ENCODE measurements at places on chromosomes 1 and 21.

- DNase-seq: no peak
These were observed 615 bp downstream of the KRTAP10-5 start for GRCh38 chr21:44579833-44580144.

GRCh38 chr1:192045131-192045530 is 113.1 kb upstream of the RGS18 start:
- no peak for DNase-seq

DNA sequence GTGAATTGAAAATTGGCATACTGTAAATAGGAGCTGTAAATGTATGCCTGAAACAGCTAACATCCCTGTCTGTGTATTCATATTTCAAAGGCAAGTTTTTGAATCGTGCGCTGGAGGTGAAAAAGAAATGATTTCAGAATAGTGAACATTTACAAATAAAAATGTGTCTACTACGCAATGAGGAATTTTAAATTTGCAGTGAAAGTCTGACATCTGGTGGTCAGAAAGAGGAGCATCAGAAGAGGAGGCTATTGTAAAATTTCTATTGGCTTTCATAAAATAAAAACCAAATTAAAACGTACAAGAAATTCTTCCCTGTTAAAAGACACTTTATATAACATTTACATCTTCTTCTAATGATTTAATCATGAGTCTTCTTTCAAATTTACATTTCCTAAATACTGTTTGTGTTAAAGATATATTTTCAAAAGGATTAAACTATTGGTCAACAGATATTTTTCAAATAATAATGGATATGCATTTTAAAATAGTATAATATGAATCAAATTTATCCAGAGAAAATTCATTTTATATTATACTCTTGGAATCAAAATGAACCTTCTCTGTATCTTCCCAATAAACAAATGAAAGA is 113.7 kb upstream of the RRP15 start:
- no peak for DNase-seq

DNA sequence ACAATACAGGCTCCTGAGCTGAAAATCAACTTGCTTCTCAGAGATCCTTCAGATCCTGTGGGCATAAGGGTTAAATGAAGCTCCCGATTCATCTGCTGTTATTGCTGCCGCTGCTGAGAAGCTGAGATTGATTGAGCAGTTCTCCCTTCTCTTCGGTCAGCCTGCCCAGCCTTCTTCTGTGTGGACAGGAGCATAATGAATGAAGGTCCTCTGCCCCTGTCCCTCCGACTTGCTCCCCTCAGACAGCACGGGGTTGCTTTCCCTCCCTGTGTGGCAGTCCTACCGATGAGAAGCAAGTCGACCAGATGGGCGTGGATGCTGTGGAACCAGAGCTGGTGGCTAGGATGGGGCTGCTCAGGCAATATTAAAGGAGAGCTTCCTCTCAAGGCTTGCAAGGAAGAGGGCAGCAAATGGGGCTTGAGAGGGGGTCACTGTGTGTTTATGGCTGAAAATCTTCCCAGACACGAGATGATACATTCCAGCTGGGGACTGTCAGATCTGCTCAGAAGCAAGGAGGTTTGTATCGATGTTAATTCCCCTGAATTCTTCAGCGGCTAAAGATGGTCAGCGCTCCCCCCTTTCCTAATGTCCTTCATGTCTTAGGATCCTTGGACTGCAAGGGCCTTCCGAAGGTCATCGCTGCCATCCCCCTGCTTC is 63.9 kb upstream of the GOLT1A start:
- DNase-seq: no peak

DNA sequence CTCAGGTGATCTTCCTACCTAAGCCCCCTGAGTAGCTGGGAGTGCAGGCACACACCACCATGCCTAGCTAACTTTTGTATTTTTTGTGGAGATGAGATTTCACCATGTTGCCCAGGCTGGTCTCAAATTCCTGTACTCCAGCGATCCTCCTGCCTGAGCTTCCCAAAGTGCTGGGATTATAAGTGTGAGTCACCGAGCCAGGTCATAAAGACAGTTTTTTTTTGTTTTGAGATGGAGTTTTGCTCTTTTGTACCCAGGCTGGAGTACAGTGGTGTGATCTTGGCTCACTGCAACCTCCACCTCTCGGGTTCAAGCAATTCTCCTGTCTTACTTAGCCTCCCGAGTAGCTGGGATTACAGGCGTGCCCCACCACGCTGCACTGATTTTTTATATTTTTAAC is 42.1 kb downstream of the KIF1B start:
- no peak for DNase-seq

DNA sequence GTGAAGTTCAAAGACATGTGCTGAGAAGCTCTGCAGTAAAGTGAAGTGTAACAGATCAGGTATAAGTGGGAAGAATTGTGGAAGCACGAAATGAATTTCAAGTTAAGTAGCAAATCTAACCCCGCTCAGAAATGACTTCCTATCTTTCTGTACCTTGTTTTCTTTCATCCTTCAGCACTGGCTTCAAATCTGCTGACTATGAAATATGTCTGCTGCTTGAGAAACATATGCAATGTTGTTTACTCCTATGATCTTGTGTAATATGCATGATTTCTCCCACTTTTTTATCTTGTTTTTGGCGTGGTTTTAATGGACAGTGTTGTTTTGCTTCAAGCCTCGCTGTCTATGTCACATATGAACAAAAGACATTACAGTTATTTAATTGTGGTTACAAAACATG is 545.3 kb upstream of the NCAM2 start:
- no peak for DNase-seq

DNA sequence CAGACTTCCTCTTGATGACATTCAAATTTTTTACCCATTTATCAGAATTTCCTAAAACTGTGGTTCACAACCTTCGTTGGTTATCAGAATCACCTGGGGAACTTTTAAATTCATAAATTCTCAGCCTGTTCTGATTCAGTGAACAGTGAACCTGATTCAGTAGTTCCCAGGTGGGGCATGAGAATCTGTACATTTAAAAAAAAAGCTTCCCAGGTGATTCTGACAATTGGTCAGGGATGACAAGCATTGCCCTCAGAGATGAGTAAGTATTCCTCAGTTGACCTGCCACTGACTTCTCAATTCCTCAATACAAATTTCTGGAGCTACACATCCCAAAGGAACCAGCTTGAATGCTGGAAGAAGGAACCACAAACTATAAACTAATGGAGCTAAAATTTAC is 23.5 kb upstream of the CR2 start:
- no peak for DNase-seq

DNA sequence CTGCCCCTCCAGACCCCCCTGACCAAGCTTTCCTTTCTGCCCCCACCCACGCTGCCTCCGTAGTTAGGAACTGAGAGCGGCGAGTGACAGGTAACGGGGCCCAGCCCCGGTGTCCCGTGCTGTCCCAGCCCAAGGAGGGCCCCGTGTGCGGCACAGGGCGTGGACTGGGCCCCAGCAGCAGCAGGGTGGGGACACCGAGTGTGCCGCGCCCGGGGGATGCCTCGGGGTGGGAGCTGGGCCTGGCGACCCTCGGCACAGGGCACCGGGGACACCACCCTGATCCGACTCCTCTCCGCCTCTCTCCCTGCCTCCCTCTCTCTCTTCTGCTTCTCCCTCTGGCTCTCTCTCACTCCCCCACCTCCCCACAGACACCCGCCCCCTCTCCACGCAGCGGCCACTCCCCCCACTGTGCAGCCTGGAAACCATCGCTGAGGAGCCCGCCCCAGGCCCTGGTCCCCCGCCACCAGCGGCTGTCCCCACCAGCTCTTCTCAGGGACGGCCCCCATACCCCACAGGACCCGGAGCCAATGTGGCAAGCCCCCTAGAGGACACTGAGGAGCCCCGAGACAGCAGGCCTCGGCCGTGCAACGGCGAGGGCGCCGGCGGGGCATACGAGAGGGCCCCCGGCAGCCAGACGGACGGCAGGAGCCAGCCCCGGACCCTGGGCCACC is 22.7 kb downstream of the PANK4 start:
- no peak for DNase-seq

DNA sequence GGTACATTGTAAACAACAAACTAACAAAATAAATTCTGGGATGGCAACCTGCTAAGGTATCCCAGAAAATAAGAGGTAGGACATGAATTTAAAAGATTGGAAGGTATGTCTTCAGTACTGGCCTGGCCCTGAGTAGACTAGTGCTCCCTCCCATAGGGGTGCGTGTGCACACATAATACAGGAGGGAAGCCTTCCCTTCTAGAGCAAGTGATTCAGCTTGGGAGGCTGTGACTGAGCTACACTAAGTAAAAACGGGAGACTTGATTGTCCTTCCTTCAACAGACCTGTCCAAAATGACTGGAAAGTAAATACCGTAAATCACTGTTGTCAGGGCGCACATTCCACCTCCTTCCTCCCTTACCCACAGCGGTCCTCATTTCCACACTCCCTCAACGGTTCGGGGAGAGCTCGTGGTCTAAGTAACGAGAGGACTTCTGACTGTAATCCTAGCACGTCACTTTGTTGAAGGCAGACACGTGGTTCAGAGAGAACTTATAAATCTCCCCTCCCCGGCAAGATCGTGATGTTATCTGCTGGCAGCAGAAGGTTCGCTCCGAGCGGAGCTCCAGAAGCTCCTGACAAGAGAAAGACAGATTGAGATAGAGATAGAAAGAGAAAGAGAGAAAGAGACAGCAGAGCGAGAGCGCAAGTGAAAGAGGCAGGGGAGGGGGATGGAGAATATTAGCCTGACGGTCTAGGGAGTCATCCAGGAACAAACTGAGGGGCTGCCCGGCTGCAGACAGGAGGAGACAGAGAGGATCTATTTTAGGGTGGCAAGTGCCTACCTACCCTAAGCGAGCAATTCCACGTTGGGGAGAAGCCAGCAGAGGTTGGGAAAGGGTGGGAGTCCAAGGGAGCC is at the start of gene TGFB2:
Gene TGFB2, plus strand, starts transcription at position 523 of the 859 bp plus-strand sequence. CDS start 1,366 bp downstream, outside the sequence.
- no peak for DNase-seq

DNA sequence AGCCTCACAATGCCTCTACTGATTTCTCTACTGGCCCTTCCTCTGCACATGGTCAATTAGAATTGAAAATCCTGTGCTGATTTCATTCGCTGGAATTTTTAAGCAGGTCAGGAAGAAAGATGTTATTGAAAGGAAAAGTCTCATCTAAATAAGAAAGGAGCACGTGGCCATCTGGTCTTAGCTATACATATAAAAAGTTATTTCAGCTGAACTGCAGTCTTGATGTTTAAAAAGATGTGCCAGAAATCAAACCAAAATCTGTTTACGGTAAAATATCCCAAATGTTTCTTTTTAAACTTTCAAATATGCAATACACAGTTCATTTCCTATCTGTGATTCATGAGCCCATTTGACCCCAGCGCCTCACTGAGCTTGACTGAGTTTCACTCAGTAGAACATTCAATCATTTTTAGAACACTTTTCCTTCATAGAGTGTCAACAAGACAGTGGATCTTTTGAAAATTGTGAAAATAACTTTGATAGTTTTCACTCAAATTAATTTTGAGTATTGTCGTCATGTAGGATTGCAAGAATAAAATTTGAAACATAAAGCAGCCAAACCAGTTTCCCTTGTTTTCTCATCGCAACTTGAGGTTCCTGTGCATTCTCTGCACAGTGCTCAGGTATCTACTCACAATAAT is 293.6 kb downstream of the PTPRC start:
- DNase-seq: no peak

- no peak for DNase-seq
These were observed 823 bp upstream of the KIF1B start for GRCh38 chr1:10209590-10209904.

GRCh38 chr1:228725178-228725577 is 10.1 kb upstream of the RHOU start:
- DNase-seq: no peak

- peak; percentile 33 for DNase-seq
These were observed 12.5 kb upstream of the SARS1 start for GRCh38 chr1:109201123-109201703.

GRCh38 chr1:75503221-75503974 is 107.5 kb downstream of the SLC44A5 start:
- no peak for DNase-seq

DNA sequence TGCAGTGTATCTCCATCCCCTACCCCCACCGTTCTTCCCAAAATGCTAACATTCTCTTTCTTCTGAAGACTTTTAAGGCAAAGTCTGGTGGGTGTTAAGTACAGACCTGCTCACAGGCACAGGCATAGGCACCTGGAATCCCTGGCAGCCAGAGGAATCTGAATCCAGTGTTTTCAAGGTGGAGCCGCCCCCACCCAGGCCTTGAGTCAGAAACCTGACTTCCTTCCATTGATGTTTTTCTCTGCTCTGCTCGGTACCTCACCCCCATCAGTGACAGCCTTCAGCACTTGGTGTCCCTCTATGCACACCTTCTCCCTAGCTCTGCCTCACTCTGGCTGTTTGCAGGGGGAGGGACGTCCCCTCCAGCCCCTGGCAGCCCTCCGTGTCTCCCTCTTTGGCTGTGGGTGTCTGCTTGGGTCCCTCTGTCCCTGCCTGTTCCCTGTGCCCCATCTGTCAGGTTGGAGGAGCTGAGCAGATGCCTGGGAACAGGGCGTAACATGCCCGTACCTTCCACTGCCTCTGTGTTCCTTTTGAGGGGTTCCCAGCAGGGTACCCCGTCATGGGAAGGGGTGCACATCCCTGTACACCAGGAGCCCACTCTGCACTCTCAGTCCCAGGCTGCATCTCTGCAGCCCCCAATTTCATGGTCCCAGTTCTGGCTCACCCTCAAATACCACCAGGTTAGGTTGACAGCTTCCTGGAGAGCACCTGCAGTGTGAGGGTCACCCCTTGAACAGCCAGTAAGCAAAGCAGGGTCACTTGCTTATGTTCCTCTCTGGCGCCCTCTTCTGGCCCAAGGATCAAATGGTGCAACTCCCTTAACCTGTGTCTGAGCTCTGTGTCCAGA is 6.7 kb downstream of the NCDN start:
- DNase-seq: peak; percentile 78

DNA sequence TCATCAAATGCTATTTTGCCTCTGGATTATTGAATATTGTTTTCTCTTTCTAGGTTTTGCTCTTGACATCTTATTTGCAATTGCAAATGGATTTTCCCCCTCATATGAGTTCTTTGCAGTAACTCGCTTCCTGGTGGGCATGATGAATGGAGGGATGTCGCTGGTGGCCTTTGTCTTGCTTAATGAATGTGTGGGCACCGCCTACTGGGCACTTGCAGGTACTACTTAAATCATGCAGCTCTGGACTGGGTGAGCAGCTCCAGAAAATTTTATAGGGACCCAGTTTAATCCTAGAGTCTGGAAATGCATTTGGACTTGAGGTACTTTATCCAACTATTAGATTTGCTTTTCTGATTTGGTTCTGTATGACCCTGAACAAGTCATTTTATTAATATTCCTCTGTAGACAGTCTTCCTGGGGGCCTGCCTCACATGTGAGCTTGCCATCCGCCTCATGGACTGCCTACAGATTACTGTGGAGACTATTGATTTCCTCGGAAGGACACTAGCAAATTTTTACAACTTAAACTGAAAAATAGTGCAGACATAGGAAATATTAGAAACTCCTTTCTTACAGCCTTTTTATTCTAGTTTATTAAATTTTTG is 44.5 kb downstream of the SLC22A15 start:
- peak; percentile 38 for DNase-seq

- DNase-seq: no peak
These were observed 6.0 kb downstream of the FTCD start for GRCh38 chr21:46149205-46149901.

GRCh38 chr1:239209591-239209990 is 176.8 kb upstream of the CHRM3 start:
- no peak for DNase-seq
